ENCODE measurements at places on chromosomes 1 and 21.

DNA sequence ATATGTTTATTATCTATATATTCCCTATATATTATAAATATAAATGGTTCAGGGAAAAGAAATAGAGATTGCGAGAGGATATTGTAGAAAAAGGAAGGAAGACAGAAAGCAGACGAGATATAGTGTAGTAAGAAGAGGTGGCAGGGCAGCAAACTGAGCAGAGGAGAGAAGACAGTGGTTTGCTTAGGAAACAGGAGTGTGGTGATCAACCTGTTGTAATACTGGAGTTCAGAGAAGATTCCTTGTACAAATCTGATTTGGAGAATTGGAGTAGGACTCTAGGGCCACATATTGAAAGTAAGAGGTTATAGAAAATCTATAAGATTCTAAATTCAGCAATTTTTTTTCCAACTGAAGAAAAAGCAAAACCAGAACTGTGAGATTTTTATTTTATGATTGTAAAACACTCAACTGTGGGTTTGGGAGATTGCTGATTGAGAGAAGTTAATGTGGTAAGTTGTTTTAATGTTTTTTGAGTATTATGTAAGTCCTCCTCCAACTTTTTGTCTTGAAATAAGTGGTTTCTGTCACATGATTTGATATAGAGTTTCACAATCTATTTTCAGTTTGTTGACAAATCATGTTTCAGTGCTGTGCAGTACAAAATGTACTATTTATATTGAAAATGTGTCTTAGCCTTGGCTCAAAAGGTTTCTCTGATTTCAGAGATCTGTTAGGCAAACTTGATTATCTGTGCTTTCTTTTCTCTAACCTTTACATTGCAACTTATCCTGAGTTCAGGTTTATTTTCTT lies 9.6 kb upstream of the AMY2B start:
- DNase-seq: peak; percentile 17

- DNase-seq: no peak
Measured at GRCh38 chr1:18831656-18832055, 27.8 kb downstream of the TAS1R2 start.

- no peak for DNase-seq
Measured at GRCh38 chr1:218266356-218266755, 18.7 kb upstream of the RRP15 start.

DNA sequence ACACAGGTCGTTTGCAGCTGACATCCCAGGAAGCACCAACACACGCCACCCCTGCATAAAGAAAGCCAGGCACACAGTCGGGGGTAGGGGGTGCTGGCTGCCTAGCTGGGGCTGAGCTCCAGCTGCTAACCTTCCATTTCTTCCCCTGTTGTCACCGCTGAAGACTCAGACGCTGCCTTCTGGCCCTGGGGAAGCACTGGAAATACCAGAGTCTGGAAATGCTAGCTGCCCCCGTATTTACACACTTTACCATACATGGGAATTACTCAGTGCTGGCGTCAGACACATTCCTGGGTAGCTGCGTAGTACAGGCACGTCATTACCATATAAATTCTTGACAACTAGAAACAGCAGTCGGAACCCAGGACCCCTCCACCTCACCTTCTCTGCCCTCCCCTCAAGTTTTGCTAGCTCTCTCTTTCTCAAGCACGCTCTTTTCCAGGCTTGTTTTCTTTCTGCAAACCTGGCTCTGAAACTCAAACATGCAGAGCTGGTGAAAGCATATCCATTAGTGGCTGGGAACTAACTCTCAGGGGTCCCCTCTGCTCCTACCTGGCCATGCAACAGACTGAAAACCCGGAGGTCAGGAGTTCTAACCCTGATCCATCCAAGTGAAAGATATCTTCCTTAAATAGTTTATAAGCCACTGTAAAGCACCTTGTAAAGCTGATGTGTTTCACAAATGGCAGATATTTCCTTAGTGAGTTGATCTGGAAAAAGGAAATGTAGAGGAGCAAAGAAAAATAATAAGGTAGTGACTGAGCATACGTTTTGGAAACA lies 3.3 kb downstream of the CSRP1 start:
- no peak for DNase-seq

DNA sequence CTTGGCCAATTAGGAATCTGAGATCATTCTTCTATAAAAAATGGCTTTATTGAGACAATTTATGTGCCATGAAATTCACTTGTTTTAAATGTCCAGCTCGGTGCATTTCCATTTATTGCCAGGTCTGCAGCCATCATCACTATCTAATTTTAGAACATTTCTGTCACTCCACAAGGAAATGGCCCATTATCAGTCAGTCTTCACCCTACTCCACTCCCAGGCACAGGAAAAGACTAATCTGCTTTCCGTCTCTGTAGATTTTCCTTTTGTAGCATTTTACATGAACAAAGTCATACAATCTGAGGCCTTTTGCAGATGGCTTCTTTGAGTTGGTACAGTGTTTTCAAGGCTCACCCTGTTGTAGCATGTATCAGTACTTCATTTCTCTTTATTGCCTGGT lies 27.2 kb downstream of the KIF26B start:
- DNase-seq: no peak

DNA sequence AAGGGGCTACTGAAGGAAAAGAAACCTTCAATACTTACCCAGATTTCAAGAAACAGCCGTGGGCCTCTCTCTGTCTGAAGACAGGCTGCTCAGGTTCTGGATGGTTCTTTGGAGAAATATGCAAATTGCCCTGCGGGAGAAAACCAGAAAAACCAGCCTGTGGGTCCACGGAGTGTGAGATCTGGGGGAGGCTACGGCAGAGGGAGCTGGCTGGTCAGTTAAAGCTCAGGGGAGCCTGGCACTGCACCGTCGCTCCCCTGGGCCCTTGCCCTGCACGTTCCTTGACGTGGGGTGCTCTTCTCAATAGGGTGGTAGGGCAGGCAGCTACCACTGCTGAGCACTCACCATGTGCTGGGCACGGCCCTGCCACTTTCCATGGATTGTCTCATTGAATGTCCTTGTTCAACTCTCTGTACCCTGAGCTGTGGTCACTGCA lies 12.7 kb downstream of the TMCO4 start:
- DNase-seq: no peak

DNA sequence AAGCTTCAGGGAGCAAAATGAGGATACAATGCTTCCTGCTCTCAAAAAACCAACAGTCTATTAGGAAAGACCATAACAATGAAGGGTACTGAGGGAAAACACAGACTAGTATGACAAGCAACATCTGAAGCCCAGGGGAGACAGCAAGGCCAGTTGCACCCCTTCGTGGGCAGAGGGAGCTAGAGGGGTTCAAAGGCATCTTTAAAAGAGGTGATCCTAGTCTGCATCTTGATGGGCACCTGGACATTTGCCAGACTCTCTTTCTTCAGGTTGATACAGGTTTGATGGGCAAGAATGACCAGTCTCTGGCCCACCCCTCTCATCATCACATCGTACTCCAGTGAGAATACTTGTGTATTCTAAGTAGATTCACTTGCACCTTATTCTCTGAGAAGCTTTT lies 177.7 kb downstream of the VAV3 start:
- no peak for DNase-seq

GRCh38 chr1:6330410-6330911 lies 63.1 kb downstream of the ACOT7 start:
- no peak for DNase-seq
